SJSA1 (cell line): ENCODE measurements at places on chromosomes 1 and 21.

GRCh38 chr1:27659497-27660299 is 12.3 kb downstream of the IFI6 start:
- peak; percentile 80 for DNase-seq

- no peak for DNase-seq
Measured at GRCh38 chr21:46092811-46093667, 4.9 kb upstream of the COL6A2 start.

DNA sequence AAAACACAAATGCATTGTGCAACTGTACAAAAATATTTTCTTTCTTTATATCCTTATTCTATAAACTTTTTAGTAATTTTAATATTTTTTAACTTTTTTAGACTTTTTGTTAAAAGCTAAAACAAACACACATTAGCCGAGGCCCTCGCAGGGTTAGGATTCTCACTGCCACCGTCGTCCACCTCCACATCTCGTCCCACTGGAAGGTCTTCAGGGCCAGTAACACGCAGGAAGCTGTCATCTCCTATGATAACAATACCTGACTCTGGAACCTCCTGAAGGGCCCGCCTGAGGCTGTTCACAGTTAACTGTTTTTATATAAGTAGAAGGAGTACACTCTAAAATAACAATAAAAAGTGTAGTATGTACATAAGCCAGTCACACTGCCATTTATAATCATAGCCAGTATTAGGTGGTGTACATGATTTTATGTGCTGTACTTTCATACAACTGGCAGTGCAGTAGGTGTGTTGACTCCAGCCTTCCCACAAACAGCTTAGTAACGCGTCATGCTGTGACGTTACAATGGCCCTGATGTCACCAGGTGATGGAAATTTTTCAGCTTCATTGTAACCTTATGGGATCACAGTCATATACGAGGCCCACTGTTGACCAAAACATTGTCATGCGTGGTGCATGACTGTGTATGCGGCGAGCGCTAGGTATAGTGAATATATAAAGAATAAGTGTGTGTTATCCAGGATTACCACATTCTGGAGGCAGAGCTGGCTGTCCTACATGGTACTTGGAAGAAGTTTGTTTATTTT is 8.8 kb downstream of the TFF2 start:
- DNase-seq, result no peak

DNA sequence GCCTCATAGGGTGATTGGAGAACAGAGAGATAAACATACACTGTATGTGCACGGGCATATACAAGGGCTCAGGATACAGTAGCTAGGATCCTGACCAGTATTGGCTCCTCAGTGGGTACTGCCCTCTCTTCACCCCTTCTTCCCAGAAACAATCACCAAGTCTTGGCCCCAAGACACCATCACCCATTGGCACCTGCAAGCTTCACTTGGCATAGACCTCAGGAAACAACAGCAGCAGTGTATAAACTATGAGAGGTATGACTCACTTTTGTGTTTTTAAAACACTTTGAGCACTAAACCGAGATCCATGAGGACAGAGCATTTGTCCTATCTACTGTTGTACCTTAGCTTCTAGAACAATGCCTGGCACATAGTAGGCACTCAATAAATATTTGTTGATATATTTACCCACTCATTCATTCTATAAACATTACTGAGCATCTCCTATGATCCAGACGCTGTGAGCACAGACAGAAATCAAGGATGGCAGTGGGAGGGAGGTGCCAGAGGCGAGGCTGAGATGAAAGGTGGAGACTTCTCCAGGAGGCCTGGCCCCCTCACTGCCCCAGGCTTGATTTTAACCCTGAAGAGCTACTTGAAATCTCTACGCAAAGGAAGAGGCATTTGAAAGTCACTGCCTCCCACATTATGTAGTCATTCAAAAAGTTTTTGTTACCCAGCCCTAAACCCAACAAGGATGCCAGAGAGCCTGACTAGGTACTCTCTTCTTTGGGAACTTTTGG is 95.2 kb downstream of the CAMK2N1 start:
- peak; percentile 34 for DNase-seq

- no peak for DNase-seq
Measured at GRCh38 chr1:204746838-204747442, 61.4 kb upstream of the LRRN2 start.

- no peak for DNase-seq
Measured at GRCh38 chr1:238458899-238459298, 568.2 kb upstream of the ZP4 start.

DNA sequence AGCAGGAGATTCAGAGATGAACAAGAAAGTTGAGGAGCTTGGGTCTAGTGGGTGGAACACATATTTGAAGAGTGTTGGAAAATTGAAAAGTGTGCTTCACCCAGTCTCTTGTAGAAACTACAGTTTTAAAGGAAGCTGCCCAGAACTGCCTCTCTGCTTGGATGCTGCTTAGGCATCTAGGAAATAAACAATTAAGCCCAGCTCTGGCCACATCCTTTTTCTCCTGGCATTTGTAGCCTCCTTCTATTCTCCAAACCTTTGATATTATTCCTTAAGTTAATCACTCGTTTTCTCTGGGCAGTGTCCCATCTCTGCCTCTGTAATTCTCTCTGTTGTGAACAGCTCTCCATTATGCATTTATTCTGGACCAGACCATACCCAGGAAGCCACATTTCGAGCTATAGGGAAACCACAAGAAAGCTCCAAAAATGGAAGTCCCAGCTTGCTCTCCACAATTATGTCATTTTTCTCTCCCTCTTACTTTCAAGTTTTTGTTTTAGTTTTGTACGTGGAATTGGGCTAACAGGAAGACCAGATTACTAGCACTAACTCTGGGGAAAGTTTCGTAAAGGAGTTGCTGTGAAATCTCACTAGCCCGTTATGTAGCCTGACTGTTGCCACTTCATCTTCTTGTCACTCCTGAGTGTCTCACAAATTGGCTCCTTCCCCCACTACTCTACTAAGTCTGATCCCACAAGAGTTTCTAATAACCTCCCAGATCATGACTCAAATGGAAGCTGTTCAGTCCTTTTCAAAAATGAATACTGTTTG is 102.2 kb downstream of the NTMT2 start:
- DNase-seq, result no peak

GRCh38 chr1:165235777-165236291 is 120.7 kb downstream of the LMX1A start:
- DNase-seq, result no peak

DNA sequence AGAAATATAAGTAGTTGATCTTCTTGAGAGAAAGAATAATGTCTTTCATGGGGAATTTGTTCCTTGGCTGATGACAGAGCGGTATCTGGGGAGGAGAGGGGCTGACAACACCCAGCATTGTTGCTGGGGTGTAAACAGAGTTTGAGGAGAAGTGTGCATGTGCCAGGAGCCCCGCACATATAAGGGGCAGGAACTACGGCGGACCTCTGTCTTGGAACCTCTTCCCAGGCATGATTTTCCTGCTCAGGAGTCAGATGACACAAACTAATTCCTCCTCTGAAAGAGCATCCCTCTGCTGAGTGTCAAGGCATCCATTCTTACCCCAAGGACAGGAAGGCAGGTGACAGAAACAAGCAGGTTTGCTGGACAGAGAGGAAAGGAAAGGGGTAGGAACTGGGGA is 119.1 kb downstream of the TPTE start:
- no peak for DNase-seq

DNA sequence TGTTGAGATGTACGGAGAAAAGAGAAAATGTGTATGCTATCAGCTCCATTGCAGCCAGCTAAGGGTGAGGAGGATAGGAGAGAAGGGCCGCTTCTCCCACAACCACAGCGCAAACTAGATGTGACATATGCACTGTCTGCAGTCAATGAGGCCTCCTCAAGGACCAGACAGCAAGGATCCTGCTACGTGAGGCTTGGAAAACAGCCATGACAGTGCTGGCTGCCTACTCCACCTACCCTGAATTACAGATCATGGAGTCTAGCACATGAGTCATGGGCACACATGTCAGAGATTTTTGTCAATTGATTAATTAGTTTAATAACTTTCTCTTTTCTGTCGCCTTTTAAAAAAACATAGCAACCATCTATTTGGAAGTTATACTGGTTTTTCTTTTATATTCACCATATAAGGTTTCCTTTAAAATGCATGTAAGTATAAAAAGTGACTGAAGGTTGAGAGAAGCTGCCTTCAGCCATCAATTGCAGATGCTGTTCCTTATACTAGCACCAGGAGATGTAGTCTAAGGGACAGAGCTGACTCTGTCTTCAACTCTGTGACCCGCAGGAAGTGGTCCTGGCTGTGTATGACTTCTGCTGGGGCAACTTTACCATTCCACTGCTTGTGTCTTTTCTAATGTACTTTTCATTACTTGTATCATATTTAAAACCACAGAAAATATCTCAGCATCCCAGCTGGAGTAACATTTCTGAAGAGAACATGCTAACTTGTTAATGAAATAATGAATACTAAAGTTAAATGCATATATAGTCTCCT is 3.1 kb downstream of the VPS26C start:
- no peak for DNase-seq

DNA sequence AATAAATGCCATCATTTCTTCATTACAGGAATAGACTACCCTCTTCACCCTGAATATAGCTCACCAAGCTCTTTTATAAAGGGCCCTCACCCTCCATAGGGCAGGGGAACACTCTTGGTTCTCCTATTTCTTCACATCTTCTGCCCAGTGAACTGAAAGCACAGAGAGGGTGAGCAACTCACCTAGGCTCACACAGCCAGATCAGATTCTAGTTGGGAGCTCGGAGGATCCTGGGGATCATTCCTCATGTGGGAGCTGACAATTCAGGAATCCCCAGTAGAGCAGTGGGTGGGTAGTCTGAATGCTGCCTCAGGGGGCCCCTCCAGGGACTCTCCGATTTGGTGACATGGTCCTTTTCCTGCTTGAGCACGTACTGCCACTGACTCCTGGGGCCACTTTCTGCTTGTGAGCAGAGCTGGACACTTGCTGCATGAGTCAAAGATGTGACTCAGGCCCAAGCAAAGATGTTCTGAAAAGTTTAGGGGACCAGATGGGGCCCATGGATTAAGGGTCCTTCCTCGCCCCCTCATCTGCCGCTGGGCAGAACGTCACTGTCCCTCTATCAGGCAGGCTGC is 63.7 kb upstream of the WNT4 start:
- DNase-seq, result no peak

GRCh38 chr1:175207971-175208370 is 15.4 kb upstream of the KIAA0040 start:
- DNase-seq, result no peak

GRCh38 chr1:59201341-59201740 is 95.6 kb upstream of the FGGY start:
- no peak for DNase-seq

- DNase-seq, result no peak
Measured at GRCh38 chr1:2980849-2981248, 40.4 kb upstream of the ACTRT2 start.

GRCh38 chr1:182404781-182405180 is 4.3 kb upstream of the TEDDM1 start:
- no peak for DNase-seq

DNA sequence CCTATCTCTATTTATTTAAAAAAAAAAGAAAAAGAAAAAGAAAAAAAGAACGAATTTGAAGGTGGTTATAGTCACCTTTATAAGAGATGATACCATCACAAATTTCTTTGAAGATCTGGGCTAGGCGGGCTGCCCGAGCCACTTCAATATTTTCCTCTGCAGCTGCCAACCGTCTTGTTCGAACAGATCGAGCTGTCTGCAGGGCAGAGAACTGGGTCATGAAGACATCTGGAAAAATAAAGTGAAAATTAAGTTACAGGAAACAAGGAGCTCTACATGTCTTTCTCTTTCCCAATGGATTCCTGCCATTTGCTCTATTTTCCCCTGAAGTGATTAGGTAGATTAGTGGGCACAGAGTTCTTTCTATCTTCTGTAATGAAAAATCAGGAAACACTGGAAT is 31.9 kb downstream of the RUSC1 start:
- no peak for DNase-seq

- DNase-seq, result no peak
Measured at GRCh38 chr1:103341377-103341880, 184.1 kb upstream of the RNPC3 start.

DNA sequence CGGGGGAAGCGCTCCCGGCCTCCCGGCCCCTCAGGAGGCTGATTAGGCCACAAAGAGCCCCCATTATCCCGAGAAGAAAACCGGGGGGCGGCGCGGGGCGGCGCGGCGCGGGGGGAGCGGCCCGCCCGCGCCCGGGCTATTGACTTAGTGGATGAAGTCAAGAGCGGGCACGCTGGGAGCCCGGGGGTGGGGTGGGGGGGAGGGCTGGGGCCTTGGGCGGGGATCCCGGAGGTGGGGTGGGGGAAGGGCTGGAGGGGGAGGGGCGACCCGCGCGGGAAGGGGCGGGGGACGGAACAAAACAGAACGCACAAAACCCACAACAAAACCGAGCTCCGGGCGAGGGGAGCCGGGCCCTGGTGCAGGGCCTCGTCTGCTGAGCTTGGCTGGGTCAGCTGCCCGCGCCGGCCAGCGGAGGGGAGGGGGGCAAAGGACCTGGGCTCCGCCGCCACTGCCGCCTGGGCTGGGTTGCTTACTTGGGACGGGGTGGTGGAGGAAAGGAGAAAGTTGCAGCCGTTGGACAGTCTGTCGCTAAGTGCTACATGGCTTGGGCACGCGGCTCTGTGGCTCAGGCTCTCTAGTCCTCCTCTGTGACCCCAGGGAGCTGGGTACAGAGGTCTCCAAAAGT is 16.3 kb downstream of the PAX7 start:
- no peak for DNase-seq

DNA sequence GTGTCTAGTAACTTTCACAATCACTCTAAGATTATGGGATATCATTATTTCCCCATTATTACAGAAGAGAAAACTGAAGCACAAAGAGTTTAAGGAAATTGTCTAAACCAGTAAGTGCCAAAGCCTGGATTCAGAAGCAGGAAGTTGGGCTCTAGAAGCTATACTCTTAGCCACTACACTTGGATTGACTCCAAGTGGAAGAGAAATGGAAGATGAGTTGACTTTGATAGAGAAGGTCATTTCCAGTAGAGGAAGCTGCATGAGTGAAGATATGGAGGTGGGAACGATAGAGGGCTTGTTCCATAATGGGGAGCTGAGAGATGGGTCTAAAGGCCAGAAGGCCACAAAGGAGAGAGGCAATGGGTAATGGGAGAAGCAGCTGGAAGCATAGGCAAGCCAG is 11.7 kb upstream of the TDRD10 start:
- no peak for DNase-seq

DNA sequence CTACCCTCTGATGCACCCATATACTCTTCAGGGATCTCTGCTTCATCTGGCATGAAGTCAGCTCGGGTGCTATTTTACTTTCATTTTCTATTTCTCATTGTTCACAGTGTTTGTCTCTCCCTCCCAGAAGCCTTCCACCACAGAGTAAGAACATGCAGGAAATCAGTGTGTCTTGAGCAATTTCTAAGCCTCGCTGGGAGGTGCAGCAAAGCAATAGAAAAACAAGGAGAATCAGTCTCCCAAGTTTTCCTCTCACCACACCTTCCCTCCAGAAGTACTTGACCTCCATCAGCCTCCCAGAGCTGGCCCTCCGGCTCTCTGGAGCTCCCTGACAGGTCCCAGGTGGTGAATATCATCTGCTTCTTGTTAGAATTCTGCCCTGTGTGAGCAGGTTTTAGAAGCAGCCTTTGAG is 594.7 kb upstream of the CAMK1G start:
- peak; percentile 74 for DNase-seq

- DNase-seq, result no peak
Measured at GRCh38 chr1:242629396-242629795, 104.9 kb upstream of the PLD5 start.
